ENCODE measurements at places on chromosomes 12 and 14. TPM values are rescaled to one million over a fixed set of nuclear protein-coding genes. Genes with fewer than 3 reads are reported as not detected.

DNA sequence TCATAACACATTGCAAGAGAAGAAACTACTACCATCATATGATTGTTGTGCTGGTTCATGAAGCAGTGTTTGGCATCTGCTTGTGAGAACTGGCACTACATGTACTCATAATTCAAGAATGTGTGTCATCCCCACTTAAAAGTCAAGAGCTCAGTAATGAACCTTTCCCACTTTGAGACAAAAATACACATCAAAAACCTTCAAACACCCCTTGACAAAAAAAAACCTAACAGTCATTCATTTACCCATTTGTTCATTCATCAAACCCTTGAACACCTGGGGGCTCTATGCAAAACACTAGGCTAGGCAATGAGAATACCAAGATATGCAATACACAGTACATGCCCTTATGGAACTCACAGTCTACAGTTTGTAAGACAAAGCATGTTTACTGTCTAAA is 40.0 kb downstream of the KIF21A start:
- DNase-seq, result no peak

DNA sequence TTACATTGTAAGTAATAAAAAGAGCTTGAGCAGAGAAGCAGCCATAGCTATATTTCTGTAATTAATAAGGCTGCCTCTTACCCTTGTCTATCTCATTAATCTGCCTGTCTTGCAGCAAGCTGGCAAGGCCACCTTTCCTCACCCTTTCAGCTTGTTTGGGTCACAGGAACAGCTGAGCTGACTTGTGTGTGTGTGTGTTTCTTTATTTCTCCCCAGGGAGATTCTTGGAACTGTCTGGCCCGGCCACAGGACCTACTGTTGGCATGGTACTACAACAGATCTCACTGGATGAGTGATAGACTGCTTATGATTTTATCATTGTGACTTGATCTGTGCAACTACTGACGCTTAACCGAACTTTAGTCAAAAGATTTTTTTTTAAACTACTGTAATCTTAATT is 213.7 kb downstream of the SLC2A13 start:
- DNase-seq, result no peak

DNA sequence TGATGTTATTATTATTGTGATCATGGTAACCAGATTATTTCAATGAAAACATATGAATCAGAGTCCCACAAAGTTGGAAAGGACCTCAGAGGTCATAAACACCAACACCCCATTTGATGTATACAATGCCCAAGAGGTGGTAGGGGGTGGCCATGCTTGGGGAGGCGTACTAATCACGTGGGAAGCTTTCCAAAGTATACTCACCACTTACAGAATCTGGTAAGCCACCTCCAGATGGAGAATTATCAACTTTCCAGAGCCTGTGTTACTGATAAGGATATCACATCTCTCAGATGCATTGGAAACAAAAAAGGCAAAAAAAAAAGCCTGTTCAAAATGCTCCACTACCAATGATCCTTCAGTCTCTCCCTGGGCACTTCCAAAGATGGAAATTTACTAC is 8.4 kb downstream of the DAD1 start:
- no peak for DNase-seq

DNA sequence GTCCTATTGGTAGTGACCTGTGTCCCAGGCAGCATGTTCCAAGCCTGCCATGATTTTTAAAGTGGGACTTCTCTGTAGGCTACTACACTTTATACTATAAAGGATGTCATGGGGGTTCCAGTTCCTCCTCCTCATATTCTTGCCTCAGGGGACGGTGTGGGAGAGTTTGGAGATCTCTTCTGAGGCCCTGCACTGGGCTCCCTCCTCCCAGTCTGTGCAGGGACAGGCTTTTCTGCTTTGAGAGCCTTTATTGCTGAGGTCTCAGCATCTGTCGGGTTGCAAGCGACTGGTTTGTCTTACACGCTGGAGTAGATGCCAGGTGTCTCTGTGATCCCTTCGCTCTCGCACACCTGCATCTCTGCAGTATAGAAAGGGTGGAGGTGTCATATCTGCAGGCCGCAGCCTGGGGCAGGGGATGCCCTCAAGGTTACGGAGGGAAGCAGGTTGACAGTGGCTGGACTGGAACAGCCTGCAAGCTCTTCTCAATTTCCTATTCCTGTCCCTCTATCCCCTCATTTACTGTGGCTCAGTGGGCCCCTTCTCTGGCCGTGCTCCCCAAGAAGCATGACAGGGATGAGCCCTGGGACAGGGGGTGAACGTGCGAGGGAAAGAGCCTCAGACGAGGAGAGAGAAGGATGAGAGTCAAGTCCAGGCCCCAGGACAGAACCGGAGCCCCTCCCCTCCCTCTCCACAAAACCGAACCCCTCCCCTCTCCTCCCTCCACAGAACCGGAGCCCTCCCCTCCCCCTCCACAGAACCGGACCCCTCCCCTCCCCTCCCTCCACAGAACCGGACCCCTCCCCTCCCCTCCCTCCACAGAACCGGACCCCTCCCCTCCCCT is 51.3 kb downstream of the SLC6A12 start:
- DNase-seq, result no peak

- DNase-seq, result peak; percentile 7
Observed at GRCh38 chr12:52517005-52517835, 3.0 kb downstream of the KRT5 start.

- DNase-seq, result no peak
Observed at GRCh38 chr12:16844875-16845274, 238.9 kb upstream of the LMO3 start.

DNA sequence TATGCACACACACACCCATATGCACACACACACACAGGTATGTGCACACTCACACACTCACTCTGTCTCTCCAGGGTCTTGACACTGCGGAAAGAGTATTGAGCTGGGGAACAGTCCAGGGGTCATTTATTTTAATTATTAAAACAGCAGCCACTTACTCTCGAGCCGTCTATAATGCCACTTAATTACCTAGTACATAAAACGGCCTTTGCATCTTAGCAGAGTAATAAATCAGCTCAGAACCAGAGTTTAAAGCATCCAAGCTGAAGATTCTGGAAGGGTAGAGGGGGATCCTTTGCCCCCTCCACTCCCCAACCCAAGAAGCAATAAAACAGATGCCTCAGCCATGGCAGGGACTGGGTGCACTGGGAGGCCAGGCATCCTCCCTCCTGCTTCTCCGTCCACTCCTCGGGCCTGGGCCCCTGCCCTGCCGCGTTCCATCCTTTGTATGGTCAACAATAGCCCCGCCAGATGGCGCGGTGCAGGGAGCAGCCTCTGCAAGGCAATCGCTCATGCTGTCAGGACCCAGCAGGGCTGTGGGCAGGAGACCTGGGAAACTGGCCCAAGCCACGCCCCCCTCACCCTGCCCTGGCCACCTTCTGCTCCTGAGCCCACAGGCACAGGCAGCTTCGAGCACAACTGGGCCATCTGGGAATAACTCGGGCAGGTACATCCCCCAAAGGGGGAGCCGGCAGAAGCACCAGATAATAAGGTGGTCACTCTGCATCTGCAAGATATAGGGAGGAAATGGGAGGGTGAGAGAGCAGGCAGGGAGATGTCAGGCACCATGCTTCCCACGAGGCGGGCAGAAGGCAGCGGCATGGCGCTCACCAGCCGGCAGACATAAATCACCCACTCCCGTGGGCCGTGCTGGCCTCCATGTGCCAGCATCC is 40.9 kb downstream of the CCDC85C start:
- DNase-seq, result peak; percentile 86

DNA sequence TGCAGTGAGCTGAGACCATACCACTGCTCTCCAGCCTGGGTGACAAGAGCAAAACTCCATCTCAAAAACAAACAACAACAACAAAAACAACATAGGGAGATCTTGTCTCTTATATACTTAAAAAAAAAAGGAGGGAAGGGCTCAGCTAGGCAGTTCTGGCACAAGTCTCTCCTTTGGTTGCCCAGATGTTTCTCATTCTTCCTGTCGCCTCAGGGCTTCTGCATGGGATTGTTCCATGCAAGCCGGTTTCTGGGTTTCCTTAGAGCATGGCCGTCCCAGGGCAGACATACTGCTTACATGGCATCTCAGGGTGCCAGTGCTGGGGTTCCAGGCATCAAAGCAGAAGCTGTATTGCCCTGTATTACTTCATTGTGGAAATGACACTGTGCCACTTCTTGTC is 5.2 kb upstream of the SLC8B1 start:
- DNase-seq, result no peak

- DNase-seq, result no peak
Observed at GRCh38 chr14:32603992-32604565, 275.0 kb downstream of the AKAP6 start.

- DNase-seq, result no peak
Observed at GRCh38 chr14:27506272-27506671, 908.4 kb upstream of the NOVA1 start.

GRCh38 chr12:72304751-72305150 is 32.6 kb downstream of the TRHDE start:
- DNase-seq, result no peak

DNA sequence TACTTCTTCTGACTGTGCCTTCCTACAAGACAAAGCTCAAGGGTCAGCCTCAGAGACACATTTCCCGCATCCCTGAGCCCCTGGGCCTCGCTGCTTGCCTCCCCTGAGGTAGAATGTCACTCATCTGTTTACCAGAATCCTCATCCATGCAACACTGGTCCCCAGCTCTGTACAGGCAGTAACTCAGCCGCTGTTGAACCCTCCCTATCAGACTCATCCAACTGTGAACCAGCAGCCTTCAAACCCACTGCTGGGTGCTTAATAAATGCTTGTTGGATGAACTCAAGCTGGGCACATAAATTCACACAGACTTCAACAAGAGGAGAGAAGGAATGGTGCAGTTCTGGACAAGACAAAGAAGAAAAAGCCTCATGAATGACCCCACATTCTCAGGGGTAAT is 6.1 kb downstream of the NT5DC3 start:
- DNase-seq, result no peak

Gene KCNJ8
- 3.3 TPM for polyA plus RNA-seq

Gene SLC25A47
- 0.78 TPM for polyA plus RNA-seq

Gene SLC2A13
- 3.3 TPM for polyA plus RNA-seq
